ENCODE measurements at places on chromosomes 5 and 9.
A peak's percentile ranks its signal among the peaks of the same experiment; 100 is the strongest.

DNA sequence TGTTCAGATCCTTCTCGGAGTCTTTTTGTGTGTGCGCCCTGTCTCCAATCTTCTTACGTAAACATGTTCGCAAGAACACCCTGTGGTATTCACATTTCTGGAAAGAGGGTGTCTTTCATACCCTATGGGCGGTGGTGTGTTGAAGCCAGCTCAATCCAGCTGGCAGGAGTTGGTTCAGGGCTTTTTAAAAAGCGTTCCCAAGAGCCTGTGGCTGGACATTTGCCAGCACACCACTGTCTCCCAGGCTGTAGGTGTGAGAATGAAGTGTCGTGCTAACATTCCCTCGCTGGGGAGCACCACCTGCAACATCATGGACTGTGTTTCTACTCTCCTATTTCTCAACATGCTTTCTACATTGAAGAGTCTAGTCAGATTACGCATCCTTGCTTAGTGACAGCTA, 51.7 kb downstream of the S1PR3 start:
- H3K4me1 ChIP-seq = no peaks in the 10 kb centered on the region
- H3K4me3 ChIP-seq = no peak overlapping the region
- no peaks in the 10 kb centered on the region for H3K36me3 ChIP-seq
- H3K27me3 ChIP-seq = peaks cover 2% of the 10 kb centered on the region

DNA sequence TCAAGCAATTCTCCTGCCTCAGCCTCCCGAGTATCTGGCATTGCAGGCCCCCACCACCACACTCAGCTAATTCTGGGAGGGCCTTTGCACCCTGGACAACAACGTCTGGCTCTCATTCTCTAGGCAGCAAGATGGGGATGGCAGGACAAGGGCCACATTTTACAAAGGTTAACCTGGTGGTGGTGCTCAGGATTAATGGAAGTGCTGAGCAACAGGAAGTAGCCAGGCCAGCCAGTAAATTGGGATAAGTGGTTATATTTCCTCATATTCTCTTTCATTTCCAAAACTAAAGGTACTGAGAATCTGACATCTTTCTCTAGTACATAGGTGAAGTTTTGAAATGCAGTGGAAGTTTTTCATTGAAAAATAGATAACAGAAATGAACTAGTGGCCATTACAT, 24.7 kb upstream of the ASPN start:
- no peak overlapping the region for H3K4me3 ChIP-seq
- no peak overlapping the region for H3K27ac ChIP-seq
- H3K4me1 ChIP-seq = no peaks in the 10 kb centered on the region
- no peak for DNase-seq
- no peaks in the 10 kb centered on the region for H3K36me3 ChIP-seq
- H3K27me3 ChIP-seq = no peaks in the 10 kb centered on the region

DNA sequence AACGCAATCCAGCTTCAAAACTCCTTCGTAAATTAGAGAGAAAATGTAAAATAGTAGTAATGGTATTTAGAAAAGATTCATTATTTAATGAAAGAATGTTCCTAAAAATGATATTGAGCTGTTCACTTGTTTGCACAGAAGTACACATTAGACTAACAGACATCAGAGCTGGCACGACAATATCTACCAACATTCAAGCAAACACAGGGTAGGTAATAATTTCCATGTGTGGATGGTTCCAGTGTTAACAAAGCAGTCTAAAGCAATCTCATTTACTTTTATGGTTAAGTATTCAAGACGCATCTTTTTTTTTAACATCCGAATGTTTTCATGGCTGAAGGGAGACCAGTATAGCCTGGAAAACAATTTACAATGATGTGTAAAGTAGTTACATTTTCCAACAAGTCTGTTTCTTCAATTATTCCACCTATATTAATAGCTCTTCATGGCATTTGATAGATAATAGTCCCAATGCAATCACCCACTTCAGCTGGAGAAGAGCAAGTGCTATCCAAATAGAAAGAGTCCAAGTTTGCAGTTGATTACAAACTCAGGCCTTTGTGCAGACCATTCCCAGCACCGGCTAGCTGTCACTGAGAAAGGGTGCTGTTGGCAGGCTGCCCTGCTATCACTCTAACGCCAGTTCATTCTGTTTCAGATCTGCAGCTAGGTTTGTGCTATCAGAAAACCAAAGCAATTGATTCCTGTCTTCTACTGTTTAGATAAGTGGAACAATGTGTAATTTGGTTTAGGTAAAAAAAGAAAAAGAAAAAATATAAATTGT, 458.8 kb downstream of the DTWD2 start:
- H3K36me3 ChIP-seq = no peaks in the 10 kb centered on the region
- no peak for DNase-seq
- no peak overlapping the region for H3K4me3 ChIP-seq
- no peak overlapping the region for H3K27ac ChIP-seq
- H3K4me1 ChIP-seq = no peaks in the 10 kb centered on the region
- H3K27me3 ChIP-seq = no peaks in the 10 kb centered on the region

DNA sequence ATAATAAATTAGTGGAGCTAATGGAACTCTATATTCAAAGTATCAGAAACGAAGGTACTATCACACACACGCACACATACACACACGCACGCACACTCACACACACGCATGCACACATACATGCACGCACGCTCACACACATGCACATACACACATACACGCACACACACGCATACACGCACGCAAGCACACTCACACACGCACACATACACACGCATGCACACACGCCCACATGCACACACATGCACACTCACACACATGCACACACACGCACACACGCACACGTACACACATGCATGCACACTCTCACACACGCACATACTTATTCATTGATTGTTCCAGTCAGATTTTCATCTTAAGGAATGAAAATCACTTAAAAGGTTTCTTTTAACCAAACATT, 69.8 kb upstream of the ICE1 start:
- no peak overlapping the region for H3K4me3 ChIP-seq
- H3K27ac ChIP-seq = no peak overlapping the region
- H3K27me3 ChIP-seq = peaks cover 2% of the 10 kb centered on the region
- DNase-seq = no peak

DNA sequence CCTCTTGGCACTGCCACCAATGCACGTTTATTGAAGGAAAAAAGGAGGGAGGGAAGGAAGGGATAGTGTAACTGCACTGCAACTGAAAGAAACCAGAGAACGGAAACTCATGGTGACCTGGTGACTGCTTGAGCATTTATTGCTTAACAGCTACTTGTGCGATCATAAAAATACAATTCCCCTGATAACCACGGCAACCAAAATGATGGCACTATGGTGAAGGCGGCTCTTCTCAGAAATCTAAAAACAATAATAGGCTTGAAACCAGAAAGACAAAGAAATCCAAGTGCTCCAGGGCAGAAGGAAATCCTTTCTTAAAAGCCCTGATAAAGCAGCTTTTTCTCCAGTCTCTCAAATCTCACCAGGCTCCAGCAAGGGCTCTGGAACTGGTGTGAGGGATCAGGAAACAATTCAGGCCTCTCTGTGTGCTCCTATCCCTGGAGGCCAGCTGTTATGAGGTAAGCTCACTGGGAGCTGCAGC, 1.9 kb downstream of the FBXO10 start:
- H3K36me3 ChIP-seq = peaks cover 4% of the 10 kb centered on the region
- H3K27me3 ChIP-seq = no peaks in the 10 kb centered on the region
- no peak overlapping the region for H3K27ac ChIP-seq
- H3K4me1 ChIP-seq = peaks cover 16% of the 10 kb centered on the region

GRCh38 chr5:9731159-9731558, 101.0 kb upstream of the TAS2R1 start:
- DNase-seq = no peak
- no peak overlapping the region for H3K27ac ChIP-seq
- no peaks in the 10 kb centered on the region for H3K4me1 ChIP-seq
- H3K4me3 ChIP-seq = no peak overlapping the region

DNA sequence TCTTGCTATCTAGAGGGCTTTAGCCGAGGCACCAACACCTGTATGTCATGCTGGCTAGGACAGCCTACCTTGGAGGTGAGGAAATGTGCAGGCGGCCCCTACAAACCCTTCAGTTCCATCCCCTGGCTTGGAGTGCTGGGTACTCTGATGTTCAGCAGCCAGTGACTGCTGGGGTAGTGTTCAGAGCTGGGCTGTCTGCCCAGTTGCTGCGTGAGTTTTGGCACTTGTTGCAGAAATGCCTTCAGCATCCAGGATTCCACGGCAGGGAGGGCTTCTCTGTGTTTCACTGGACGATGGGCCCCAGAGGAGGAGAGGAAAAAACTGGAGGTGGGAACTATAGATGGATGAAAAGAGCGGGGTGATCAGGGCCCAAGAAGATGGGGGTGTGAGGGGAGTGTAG, 10.4 kb downstream of the SWI5 start:
- H3K4me3 ChIP-seq = no peak overlapping the region
- H3K4me1 ChIP-seq = no peaks in the 10 kb centered on the region
- no peak overlapping the region for H3K27ac ChIP-seq
- H3K36me3 ChIP-seq = peaks cover 3% of the 10 kb centered on the region
- H3K27me3 ChIP-seq = no peaks in the 10 kb centered on the region

GRCh38 chr5:34648840-34649158, 7.3 kb upstream of the RAI14 start:
- no peak overlapping the region for H3K27ac ChIP-seq
- no peak overlapping the region for H3K4me3 ChIP-seq
- H3K27me3 ChIP-seq = peaks cover 11% of the 10 kb centered on the region

- peak; percentile 43 for DNase-seq
- H3K4me1 ChIP-seq = peaks cover 3% of the 10 kb centered on the region
- H3K4me3 ChIP-seq = peak overlapping the region; percentile 58
- peaks cover 20% of the 10 kb centered on the region for H3K27me3 ChIP-seq
- peaks cover 1% of the 10 kb centered on the region for H3K36me3 ChIP-seq
Measured at GRCh38 chr9:100473276-100474081, 530 bp downstream of the TMEFF1 start.

DNA sequence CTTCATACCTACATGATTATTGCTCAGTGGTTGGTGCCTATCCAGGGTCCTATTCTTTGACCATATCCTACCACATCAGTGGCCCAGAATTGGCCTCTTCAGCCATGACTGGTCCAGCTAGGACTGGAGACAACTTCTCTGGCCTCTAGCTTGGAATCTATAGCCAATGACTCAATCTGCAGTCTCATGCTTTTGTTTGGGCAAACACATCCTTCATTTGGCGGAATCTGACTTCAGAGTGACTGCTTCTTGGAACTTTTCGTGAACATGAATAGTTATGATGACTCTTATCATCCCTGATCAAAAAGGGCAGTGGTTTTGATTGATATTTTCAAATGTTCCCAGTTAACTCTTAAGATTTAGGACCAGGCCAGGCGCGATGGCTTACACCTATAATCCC, 134.1 kb downstream of the PAPPA start:
- peaks cover 2% of the 10 kb centered on the region for H3K27me3 ChIP-seq
- H3K4me3 ChIP-seq = no peak overlapping the region
- no peaks in the 10 kb centered on the region for H3K4me1 ChIP-seq
- H3K36me3 ChIP-seq = no peaks in the 10 kb centered on the region
- no peak overlapping the region for H3K27ac ChIP-seq
- no peak for DNase-seq

DNA sequence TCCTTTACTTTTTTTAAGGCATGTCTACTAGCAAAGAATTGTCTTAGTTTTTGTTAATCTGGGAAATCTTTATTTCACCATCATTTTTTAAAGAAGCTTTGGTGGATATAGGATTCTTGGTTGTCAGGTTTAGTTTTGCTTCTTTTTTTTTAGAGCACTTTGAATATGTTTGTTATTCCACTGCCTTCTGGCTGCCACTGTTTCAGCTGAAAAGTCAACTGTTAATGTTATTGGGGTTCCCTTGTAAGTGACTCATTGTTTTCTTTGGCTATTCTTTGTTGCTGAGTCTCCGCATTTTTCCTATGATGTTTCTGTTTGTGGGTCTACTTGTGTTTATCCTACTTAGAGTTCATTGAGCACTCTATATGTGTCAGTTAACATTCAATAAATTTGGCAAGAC, 44.4 kb downstream of the PHAX start:
- peaks cover 4% of the 10 kb centered on the region for H3K36me3 ChIP-seq
- H3K4me3 ChIP-seq = no peak overlapping the region
- H3K27me3 ChIP-seq = no peaks in the 10 kb centered on the region
- no peaks in the 10 kb centered on the region for H3K4me1 ChIP-seq
- H3K27ac ChIP-seq = no peak overlapping the region
